ENCODE measurements at places on chromosomes 4 and X.

DNA sequence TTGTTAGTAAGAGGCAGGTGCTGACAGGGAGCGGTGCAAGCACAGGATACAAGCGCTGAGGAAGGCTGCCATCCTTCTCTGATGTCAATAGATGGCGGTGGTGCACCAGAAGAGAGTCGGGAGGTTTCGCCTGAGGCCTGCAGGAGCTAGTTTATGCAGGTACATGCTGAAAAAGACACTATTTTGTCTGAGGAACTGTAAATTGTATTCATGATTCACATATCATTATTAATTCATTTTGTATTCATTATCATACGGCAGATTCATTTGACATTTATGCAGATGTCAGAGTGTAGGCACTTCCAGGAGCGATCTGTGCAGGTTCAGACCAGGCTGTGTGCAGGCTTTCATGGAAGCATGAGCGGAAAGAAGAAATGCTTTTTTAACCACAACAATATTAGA is 824.0 kb downstream of the STIM2 start:
- H3K27ac ChIP-seq = no peak overlapping the region
- no peak overlapping the region for H3K4me3 ChIP-seq
- H3K4me1 ChIP-seq = no peaks in the 10 kb centered on the region

- no peaks in the 10 kb centered on the region for H3K4me1 ChIP-seq
- no peak for DNase-seq
- H3K4me3 ChIP-seq = no peak overlapping the region
- H3K27me3 ChIP-seq = no peaks in the 10 kb centered on the region
- H3K36me3 ChIP-seq = no peaks in the 10 kb centered on the region
Measured at GRCh38 chr4:74464291-74464690, 19.4 kb downstream of the AREG start.

- no peak for DNase-seq
- no peaks in the 10 kb centered on the region for H3K27me3 ChIP-seq
- H3K36me3 ChIP-seq = no peaks in the 10 kb centered on the region
- no peak overlapping the region for H3K27ac ChIP-seq
- H3K4me3 ChIP-seq = no peak overlapping the region
Measured at GRCh38 chr4:88919056-88919455, 137.9 kb downstream of the FAM13A start.

DNA sequence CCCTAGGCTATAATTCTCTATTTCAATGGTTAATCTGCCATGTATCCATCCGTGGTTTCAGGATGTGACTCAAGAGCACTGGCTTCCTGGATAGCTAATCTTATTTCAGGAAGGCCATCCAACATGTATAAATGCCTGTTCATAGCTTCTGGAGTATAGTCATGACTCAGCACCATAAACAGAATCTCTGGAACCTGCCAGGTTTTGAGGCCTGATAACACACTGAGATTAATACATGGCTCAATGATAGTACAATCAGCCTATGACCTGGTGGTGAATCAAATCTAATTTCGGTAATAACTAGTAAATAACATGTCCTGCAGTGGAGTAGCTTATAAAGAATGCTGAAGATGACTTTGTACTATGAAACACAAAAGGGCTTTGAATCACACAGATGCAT is 5.7 kb upstream of the IL13RA2 start:
- H3K36me3 ChIP-seq = no peaks in the 10 kb centered on the region
- no peaks in the 10 kb centered on the region for H3K27me3 ChIP-seq
- H3K4me1 ChIP-seq = no peaks in the 10 kb centered on the region
- H3K4me3 ChIP-seq = no peak overlapping the region
- peak overlapping the region; percentile 54 for H3K27ac ChIP-seq
- peak; percentile 69 for DNase-seq

Measured in mesenchymal stem cell (in vitro differentiated cells and primary cell).